ENCODE measurements at places on chromosomes 16 and 17.
A peak's percentile ranks its signal among the peaks of the same experiment; 100 is the strongest.

DNA sequence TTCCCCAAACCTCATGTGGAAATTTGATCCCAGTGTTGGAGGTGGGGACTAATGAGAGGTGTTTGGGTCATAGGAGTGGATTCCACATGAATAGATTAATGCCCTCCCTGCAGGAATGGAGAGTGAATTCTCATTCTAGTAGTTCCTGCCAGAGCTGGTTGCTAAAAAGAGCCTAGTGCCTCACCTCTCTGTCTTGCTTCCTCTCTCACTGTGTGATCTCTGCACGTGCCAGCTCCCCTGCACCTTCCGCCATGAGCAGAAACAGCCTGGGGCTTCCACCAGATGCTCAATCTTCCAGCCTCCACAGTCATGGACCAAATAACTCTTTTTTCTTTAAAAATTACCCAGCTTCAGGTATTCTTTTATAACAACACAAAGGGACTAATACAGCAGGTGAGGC is 72.9 kb upstream of the CLEC3A start:
- no peak for DNase-seq

- no peak for DNase-seq
These were observed 20.5 kb downstream of the PRKCB start for GRCh38 chr16:23856251-23856709.

- DNase-seq, result no peak
These were observed 13.3 kb downstream of the NXPH3 start for GRCh38 chr17:49588726-49589576.

DNA sequence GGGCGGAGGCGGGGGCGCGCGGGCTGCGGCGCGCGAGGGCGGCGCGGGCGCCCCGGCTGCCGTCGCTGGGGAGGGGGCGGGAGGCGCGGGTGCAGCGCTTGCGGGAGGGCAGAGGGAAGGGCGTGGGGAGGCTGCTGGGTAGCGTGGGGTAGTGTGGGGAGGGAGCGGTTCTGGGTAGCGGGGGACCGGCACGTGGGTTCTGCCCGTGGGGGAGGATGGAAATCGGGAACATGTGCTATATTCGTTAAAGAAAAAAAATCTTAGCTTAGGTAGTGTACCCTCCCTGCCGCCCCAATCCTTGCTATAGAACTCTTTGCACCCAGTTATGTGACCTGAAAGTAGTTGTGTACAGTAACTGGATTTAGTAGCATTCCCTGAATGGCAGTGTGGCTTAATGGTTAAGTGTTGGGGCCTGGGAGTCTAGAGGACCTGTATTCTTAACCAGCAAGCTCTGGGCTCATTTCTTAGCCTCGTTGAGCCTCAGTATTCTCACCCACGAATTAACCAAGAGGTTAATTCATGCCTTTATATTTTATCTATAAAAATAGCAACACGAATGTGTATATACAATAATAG is 646 bp downstream of the RABEP1 start:
- peak; percentile 56 for DNase-seq

DNA sequence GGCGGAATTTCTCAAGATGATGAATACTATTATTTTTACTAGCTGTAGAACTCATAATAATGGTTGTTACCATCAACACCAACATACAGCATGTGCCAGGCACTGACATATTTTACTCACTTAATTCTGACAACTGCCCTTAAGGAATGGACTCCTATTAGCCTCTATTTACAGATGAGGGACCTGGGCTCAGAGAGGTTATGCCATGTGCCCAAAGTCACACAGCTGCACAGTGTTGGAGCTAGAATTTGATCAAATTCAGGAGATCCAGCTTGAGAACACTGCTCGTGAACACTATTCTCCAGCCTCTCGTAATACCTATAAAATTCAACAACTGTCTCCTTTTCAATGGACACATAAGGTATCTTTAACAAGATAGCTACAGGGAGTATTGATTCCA is 97.2 kb downstream of the XYLT1 start:
- DNase-seq, result no peak

DNA sequence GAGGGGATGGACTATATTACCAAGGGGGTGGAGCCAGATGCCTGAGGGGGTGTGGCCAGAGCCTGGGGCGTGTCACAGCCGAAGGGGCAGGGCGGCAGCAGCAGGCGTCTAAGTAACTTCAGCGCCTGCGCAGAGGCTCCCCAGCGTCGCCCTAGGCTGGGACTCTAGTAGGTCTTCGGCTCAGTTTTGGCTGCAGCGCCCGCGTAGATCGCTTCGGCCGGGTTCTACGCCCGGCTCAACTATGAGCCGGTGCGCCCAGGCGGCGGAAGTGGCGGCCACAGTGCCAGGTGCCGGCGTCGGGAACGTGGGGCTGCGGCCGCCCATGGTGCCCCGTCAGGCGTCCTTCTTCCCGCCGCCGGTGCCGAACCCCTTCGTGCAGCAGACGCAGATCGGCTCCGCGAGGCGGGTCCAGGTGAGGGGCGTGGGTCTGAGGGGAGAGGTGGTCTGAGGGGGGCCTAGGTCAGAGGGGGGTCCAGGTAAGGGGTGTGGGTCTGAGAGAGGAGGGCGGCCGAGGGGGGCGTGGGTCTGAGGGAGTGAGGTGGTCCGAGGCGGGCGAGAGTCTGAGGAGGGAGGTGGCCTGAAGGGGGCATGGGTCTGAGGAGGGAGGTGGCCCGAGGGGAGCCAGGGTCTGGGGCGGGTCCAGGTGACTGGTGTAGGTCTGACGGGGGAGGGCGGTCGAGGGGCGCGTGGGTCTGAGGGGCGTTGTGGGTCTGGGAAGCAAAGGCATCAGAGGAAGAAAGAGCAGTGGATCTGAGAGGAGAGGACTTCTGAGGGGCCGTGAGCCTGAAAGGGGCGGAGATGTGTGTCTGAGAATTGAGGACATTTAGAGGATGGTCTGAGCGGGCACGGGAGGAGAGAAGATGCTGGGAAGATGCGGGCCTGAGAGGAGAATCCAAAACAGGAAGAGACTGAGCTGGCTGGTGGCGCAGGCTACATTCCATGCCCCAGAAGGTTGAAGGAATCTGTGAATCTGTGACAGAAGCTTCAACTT is at the start of gene LPCAT2:
Gene LPCAT2, plus strand, starts transcription at position 132 of the 991 bp plus-strand sequence. Its CDS starts 110 bp downstream, at position 242.
- peak; percentile 43 for DNase-seq

GRCh38 chr16:20307240-20307671 is 20.1 kb downstream of the GP2 start:
- no peak for DNase-seq

DNA sequence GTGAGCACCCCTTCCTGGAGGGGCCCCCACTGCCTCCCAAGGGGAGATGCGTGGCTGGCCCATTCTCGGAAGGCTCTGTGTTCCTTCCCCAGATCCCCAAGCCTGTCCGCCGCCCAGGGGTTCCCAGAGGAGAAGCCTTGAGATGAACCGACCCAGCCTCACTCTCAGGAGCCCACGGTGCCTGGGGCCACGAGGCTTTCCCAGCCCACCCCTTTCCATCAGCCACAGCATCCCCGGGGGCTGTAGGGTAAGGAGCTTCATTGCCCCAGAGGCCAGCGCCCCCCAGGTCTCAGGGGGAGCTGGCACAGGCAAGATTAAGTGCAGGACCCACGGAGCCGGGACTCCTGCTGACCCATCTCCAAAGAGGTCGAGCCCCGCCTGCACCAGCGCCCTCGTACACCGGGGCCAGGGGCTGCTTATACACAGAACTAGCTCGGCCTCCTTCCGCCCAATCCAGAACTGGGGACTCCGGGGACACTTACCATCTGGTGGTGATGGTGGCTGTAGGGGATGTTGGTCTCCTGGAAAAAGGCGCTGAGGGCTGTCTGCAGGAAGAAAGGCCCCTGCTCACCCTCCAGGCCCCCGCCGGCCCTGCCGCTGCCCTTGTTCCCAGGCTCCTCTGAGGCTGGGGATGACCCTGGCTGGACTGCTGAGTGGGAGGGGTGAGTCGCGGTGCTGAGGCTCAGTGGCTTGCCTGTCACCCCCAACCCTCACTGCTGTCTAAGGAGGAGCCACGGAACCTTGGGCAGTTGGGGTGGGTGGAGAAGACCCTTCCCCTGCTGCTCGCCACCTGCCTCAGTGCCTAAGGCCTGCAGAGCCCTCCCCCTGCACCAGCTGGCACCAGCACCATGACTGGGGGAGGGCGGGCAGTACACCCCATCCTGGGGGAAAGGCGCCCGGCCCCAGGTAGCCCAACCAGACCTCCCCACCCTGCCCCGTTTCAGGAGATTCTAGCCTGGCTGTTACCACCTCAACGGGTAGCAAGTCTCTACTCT is 4.4 kb downstream of the UBALD1 start:
- DNase-seq, result no peak

DNA sequence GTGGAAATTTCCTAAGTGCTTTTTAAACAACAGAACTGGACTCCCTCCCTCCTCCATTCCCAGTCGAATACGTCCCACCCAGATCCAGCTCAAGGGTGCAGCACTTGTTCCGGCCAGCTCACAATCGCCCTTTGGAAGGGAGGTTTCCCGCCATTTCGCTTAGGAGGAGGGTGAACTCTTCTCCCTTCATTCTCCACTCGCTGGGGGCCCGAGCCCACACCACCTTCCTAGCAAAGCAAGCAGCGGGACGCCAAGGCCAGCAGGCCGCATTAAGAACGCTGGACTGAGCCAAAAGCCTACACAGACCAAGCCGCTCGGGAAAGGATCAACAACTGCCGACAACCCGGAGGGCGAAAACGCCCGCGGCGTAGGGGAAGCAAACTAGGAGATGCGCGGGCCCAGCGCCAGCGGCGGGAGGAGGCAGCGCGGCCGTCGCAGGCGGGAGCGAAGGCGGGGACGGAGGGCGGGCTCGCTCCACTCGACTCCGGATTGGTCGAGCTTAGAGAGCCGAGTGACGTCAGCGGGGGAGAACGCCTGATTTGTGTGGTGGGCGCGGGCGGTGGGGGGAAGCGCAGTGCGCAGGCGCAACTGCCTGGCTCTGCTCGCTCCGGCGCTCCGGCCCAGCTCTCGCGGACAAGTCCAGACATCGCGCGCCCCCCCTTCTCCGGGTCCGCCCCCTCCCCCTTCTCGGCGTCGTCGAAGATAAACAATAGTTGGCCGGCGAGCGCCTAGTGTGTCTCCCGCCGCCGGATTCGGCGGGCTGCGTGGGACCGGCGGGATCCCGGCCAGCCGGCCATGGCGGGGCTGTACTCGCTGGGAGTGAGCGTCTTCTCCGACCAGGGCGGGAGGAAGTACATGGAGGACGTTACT is at the start of gene PPM1D:
Gene PPM1D, plus strand, starts transcription at position 574 of the 870 bp plus-strand sequence. Its CDS starts 222 bp downstream, at position 796.
- DNase-seq, result peak; percentile 98

DNA sequence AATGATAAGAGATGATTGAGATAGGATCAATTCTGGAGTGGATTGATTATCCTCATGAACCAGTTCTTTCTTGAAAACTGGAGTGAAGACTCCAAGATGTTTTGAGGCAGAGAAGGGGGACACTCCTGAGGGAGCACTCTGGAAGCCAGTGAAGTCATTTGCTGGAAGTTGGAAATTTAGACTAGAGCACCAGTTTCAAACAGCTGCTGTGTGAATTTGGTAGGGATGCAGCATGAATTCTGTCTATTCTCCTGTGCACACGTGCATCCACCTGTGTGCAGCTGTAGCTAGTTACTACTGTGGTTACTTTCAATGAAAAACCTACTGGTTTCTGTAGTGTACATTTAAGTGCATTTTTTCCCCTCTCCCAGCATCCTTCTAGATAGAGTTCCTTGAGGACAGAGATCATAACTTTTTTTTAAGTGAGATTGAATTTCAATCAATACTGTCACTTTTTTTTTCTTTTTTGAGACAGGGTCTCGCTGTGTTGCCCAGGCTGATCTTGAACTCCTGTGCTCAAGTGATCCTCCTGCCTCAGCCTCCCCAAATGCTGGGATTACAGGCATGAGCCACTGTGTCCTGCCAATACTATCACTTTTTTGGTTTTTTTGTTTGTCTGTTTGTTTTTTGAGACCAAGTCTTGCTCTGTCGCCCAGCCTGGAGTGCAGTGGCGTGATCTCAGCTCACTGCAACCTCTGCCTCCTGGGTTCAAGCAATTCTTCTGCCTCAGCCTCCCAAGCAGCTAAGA is 65.9 kb downstream of the TUBD1 start:
- DNase-seq, result no peak

GRCh38 chr16:77430360-77430759 is 4.5 kb downstream of the ADAMTS18 start:
- no peak for DNase-seq

DNA sequence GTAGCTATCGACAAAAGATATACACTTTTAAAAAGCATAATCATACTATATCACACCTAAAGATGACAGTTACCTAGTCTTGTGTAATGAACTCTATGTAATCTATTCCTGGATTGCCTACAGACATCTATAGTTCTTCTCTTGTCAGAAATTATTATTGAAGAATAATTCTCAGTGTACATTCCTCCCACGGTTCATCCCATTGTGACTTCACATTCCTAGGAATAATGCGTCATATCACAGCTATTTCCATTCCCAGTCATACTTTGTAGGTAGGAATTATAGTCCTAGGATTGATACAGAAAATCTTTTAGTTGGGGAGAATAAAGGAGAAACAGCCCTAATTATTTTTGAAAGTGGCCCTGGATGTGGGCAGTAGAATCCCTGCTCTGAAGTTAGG is 44.0 kb upstream of the ABCC11 start:
- no peak for DNase-seq

DNA sequence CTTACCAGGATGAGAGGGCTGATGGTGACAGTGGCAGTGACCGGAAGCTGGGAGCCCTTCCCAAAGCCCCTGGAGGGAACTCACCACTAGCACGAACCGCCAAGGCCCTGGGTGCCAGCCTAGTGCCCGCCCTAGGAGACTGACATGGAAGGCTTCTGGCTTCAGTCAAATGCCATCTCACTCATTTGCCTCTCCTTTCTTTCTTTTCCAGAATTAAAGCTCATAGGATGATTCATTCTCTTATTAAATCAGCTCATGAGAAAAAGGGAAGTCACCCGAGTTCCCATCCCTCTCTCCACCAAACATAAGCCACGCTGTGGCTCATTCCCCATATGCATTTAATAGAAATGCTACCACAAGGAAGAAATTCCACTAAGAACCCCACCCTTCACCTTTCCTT is 12.1 kb downstream of the CUEDC1 start:
- DNase-seq, result no peak

DNA sequence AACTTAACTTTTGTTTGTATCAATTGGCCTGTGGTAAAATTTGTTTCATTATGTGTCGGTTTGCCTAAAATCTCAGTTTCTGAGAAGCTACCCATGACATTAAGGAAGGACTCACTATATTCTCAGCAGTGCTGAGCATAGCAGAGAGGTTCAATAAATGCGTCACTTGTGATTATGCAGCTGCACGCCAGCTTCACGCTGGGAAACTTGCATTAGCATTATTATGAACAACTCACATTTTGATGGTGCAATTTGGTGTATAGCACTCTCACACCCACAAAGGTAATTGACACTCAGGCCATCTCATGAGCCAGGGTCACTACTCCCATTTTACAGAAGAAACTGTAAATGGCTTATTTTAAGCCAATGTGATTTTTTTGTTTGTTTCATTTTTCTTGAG is 80.6 kb upstream of the SALL1 start:
- no peak for DNase-seq

GRCh38 chr17:76940295-76940694 is 72.1 kb downstream of the MGAT5B start:
- DNase-seq, result no peak

- DNase-seq, result no peak
These were observed 25.1 kb upstream of the CCNF start for GRCh38 chr16:2404099-2404498.

DNA sequence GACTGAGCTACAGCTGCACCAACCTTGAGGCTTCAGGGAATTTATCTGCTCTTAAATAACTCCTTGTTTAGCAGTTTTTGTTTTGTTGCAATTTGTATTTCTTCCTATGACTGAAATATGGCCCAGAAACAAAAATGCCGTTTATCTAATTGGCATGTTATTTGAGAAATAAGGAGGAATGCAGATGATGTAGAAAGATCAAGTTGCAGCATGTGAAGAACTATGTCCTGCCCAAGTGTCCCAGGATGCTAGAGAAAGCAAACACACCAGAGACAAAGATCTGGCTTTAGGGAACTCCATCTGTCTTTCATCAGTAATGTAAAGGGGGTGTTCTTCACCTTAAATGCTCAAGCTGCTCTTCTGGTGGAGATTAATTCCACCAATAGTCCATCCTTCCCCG is 29.7 kb downstream of the USP31 start:
- DNase-seq, result no peak

Measured in stimulated activated CD4-positive, alpha-beta T cell treated with anti-CD3 and anti-CD28 coated beads, Interleukin-4, amount 100 ng/mL, for 1 hour (primary cell).